Activated CD8-positive, alpha-beta T cell treated with anti-CD3 and anti-CD28 coated beads for 36 hours (primary cell): ENCODE measurements at places on chromosomes 1 and 21. TPM values are rescaled to one million over a fixed set of nuclear protein-coding genes. Genes with fewer than 3 reads are reported as not detected.

DNA sequence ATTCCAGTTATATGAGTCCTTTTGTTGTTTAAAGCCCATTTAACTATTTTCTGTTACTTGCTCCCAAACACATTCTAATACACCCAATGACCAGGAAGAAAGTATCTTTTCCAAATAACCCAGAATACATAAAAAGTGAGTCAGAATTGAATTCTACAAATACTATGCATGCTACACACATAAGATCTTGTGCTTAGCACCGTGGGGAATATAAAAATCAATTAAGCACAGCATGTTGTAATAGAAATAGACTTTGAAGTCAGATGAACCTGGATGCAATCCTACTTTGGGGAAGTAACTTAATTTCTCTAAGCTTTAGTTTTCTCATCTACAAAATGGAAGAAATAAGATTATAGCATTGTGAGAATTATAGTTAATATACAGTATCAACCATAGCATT lies 40.5 kb upstream of the MUTYH start:
- DNase-seq, result no peak

- no peak for DNase-seq
Measured at GRCh38 chr1:184409011-184409410, 22.2 kb downstream of the C1orf21 start.

DNA sequence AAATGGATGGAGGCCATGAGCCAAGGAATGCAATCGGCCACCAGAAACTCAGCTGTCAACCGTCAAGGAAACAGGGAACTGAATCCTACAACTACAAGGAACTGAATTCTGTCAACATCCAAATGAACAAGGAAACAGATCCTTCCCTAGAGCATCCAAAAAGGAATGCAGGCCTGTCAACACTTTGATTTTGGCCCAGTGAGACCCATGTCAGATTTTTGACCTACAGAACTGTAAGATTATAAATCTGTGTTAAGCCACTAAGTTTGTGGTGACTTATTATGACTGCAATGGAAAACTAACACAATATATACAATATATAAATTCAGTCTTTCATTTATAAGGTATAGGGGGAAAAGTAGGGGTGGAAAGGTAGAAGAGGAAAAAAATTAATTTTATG lies 55.3 kb downstream of the SHCBP1L start:
- DNase-seq, result no peak

DNA sequence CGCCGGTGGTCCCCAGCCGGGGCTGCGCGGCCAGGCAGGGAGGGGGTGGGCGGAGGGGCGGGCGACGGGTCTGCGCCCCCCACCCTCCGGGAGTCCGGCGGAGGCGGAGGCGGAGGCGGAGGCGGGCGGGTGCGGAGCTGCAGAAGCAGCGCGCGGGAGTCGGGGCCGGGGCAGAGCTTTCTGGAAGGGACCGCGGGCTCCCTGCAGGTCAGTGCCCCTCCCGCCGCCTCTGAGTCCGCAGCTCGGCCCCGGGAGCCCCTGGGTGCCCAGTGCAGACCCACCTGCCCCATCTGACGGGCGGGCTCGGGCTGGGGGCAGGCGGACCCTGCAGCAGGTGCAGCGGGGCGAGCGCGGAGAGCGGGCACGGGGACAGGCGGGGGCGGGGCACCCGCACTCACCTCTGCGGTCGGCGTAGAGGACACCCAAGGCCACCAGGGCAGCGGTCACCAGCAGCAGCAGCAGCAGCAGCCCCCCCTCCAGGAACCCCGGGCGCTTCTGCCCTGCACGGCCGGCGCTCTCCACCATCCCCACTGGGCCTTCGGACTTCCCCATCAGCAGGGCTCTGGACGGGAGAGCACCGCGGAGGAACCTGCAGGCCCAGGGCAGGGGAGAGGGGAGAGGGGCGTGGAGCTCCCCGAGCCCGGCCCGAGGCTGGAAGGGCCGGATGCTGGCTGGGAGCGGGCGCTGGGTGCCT lies 3.7 kb downstream of the MMEL1 start:
- DNase-seq, result no peak

DNA sequence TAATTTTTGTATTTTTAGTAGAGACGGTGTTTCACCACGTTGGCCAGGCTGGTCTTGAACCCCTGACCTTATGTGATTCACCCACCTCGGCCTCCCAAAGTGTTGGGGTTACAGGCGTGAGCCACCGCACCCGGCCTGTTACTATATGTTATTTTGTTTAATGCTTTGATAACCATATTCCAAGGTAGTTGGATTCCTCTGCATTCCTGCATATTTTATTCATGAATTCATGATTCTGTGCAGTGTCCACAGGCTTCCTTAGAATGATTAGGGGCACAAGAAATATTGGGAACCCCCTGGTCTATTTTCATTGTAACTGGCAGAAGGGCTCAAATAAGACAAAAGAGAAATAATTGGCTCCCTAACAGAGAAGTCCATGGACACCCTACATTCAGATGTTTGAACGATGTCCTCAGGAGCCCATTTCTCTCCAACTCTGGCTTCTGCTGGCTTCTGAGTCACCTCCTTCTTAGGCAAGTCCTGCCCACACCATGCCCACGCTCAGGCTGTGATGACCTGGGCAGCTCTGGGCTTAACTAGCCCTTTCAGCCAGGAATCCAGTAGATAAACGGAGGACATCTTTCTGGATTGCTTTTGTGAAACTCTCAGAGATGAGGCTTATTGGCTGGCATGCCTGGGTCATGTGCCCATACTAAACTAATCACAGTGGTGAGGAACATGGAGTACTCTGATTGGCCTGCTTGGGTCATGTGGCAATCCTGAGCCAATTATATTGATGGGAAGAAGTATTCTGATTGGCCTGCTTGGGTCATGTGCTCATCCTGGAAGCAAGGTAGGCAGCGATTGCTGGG lies 32.6 kb downstream of the TNFRSF8 start:
- DNase-seq, result peak; percentile 21

DNA sequence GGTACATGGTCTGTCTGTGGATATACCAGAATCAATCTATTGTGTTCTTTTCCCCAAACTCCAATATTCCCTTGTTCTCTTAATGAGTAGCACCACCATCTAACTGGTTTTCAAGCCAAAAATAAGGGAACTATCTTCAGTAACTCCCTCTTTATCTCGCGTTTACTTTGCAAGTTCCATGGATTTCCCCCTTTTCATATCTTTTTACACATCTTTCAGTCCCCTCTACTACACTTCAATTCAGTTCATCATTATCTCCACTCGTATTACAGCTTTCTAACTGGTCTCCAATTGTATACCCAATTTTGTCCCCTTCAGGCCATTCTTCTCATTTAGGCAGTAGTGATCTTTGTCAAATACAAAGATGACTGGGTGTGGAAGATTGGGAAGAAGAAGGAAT lies 4.1 kb upstream of the TMCO1 start:
- no peak for DNase-seq

GRCh38 chr1:248849152-248849551 lies 9.7 kb downstream of the ZNF692 start:
- DNase-seq, result no peak

- DNase-seq, result no peak
Measured at GRCh38 chr1:211630236-211631081, 45.0 kb downstream of the NEK2 start.

GRCh38 chr1:36885540-36886357 lies 148.6 kb downstream of the GRIK3 start:
- DNase-seq, result no peak

Gene OR2M5
- total RNA-seq, result not detected

Gene FNDC10
- 3.6 TPM for total RNA-seq

Gene OPRD1
- not detected for total RNA-seq

Gene TNFRSF1B
- total RNA-seq, result 173 TPM
